ENCODE measurements at places on chromosomes 2 and 18. TPM values are rescaled to one million over a fixed set of nuclear protein-coding genes. Genes with fewer than 3 reads are reported as not detected.
A peak's percentile ranks its signal among the peaks of the same experiment; 100 is the strongest.

GNAL gene
- total RNA-seq: 11.5 TPM

DNA sequence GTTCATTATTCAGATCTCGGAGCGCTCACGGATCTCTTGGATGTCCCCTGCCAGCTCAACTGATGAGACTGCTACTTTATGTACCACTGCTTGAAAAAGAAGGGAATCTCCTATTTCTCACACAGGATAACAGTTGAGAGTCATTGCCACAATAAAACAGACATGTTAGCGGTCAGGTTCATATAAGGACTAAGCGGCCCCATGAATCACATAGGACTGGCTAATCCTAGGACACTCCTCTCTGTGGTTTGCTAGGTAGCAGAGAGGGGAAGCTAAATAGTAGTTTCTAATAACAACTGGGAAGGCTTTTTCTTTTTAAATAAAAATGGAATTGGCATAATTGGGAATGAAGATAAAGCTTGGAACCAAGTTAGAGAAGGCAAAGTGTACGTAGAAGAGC lies 15.9 kb upstream of the TGFA start:
- DNase-seq: no peak

ALPG gene
- total RNA-seq: not detected

DNA sequence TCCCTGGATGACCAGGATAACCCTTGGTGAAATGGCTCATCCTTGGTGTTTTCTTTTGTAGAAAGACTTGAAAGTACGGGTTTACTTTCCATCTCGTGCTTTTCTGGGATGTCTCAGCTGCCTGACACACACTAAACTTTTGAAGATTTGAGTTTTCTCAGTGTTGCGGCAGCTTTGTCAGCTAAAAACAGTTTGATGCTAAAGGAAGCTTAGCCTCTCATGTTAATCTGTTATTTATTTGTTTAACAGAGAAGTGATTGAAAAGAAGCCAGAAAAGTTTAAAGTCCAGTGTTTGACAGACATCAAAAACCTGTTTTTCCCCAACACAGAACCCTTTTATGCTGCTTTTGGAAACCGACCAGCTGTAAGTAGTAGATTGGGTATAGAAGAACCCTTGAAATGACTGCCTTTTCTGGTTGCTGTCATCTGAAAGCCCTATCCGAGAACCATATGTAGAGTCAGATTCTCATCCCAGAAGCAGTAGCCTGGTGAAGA lies 72.8 kb downstream of the LPIN1 start:
- DNase-seq: no peak

DNA sequence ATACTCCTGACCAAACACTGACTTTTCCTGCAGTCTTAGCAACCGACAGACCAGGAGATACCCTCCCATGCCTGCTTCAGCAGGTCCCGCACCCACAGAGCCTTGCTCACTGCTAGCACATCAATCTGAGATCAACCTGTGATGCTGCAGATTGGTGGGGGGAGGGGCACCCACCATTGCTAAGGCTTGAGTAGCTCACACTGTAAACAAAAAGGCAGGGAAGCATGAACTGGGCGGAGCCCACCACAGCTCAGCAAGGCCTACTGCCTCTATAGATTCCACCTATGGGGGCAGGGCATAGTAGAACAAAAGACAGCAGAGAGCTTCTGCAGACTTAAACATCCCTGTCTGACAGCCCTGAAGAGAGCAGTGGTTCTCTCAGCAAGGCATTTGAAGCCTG lies 109.7 kb downstream of the SP100 start:
- DNase-seq: no peak

DNA sequence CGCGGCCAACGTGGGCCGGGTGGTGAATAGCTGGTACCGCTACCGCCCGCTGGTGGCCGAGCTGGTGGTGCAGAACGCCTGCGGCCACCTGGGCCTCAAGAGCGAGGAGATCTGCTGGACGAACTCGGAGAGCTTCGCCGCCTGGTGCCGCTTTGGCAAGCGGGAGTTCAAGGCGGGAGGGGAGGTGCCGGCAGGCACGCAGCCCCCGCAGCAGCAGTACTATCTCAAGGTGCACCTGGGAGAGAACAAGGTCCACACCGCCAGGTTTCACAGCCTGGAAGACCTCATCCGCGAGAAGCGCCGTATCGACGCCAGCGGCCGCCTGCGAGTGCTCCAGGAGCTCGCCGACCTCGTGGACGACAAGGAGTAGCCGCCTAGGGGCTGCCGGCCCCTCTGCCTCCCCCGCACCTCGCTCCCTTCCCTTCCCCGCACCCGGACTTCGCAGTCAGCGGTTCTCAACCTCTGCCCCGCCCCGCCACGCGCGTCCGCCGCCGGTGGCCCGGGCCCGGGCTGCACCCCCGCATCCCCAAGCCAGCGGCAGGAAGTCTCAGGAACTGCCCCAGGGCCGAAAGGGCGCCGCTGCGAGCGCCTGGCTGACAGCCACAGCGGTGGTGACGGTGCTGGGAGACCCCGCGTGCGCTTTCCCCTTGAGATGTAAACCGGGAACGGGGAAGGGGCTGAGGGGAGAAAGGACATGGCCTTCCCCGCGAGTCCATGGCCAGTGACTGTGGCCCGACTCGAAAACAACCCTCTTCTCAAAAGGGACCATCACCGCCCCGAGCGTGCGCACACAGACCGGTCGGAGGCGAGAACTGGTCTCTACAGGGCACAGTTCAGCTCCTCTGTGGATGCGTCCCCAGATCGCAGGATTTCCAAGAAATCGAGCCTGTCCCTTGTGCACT lies 2.2 kb downstream of the LRATD1 start:
- peak; percentile 72 for DNase-seq

- no peak for DNase-seq
Observed at GRCh38 chr2:222332116-222332515, 33.3 kb upstream of the PAX3 start.

DNA sequence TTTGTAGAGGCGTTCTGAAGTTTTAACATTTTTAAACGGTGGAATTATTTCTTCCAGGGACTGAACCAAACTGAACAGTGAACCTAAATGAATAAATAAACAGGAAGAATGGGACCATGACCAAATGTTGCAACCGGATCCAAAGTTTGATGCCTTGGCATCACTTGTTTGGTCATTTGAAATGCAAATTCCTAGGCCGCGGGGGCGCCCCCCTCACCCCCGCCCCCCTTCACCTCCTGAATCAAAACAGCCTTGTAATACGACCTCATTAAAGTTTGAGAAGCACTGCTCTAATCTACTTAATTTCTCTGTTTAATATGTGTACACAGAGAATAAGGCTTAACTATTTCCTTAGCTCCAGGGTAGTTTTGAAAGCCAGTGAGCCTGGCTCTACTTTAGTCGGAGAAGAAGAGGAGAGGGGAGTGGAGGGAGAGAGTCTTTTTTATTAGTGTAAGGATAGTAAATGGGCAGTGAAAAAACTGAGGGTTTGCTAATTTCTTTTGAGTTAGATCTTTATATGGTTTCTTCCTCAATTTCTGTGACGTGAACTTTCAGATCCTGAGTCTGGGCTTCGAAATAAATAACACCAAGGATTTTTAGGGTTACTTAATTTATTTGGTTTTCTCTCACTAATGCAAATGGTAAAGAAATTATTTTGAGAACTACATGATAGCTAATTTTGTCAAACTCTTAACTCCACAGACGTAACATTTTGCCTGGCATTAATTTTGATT lies 5.7 kb downstream of the C2orf80 start:
- no peak for DNase-seq

CD207 gene
- not detected for total RNA-seq

DNA sequence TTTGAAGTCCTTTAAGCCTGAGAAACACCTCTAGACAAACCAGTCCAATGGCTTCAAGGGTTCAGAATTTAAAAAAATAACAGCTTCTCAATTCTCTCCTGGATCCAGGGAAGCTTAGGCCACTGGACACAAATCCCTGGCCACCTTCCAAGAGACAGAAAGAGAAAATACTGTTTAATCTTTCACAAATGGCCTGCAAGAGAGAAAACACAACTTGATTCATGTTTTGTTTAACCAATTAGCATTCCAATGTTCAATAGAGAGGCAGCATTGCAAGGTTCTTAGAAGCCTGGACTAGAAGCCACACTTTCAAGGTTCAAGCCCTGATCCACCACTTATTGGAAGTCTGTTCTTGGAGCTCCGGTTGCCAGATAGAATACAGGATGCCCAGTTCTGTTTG lies 109.0 kb upstream of the PARD3B start:
- DNase-seq: no peak

COL5A2 gene
- 36.1 TPM for total RNA-seq

CPO gene
- not detected for total RNA-seq

DNA sequence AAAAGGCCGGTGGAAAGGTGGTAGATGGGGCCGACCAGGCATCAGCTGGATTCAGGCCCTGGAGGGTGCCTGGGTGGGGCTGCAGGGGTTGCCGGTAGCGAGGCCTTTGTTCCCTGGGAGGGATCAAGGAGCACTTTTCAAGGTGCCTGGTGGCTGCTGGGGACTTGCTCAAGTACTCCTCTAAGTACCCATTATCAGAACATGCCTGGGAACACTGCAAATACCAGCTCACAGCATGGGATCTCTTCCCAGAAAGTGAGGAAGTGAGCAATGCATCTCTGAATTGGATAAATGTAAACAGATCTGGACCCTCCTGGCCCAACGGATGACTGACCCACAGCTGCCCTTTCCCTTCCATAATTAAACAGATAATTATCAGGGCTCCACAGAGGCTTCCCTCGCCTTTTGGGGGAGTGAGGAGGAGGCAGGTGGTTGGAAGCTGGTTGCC lies 210.5 kb downstream of the SH3RF3 start:
- no peak for DNase-seq

DNA sequence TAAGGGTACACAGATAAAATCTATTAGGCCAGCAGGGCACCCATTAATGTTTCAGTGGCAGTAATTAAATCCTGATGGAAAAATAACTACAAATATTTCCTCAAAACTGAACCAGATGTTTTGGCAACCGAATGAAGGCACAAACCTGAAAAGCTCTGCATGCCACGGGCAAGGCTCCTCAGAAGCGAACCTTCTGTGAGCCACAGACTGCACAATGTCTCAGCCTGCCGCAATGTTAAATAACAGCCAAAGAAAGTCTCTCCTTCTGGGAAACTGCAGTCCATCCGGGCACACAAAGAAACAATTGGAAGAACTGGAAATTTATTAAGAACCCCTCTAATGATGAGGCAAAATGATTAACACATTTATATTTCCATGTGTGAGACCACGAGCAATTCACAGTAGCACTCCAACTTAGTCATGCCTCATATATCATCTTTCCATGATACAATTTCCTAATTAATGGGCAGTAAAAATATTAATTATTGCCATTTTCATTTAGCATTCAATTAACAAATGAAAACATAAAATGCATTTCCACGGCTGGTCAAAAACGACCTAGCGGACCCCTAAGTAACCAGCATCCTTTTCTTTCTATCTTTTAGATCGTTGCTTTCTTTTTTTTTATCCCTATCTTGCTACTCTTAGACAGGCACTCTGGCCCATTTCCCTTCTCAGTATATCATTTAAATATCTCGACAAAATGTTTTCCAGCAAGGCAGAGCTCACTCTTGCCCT lies 237.5 kb downstream of the EPHA4 start:
- DNase-seq: no peak

HADHB gene
- 46.8 TPM for total RNA-seq

DNA sequence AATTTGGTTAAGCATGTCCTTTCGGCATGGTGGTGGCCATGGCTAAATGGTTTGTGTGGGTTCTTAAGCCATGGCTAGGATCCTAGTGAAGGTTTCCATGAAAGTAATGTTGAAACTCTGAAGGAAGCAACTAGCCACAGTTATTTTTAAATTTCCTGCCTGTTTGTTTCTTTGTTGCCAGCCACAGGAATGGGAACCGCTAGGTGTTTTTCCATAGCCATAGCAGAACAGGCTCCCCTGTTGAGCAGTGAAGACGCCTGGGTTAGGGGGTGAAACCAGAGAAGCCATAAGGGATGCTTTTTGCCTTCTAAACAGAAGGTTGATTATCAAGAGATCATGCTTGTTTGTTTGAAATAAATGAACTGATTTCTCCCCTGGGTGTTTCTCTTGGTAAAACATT lies 60.1 kb upstream of the CHMP1B start:
- DNase-seq: no peak

DNA sequence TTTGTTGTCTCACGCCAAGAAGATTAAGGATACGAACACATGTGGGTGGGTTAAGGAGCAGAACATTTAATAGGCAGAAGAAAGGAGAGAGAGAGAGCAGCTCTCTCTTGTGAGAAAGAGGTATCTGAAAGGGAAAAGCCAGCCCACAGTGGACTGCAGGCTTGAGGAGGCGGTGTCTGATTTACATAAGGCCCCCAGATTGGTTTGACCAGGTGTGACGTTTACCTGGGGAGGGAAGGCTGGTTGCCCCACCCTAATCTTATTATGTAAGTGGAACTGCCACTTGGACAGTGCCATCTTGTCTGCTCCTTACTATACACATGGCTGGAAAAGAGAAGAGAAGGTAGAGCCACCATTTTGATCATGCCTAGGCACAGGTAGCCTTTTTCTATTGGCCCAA lies 189.2 kb downstream of the NCK2 start:
- no peak for DNase-seq

DNA sequence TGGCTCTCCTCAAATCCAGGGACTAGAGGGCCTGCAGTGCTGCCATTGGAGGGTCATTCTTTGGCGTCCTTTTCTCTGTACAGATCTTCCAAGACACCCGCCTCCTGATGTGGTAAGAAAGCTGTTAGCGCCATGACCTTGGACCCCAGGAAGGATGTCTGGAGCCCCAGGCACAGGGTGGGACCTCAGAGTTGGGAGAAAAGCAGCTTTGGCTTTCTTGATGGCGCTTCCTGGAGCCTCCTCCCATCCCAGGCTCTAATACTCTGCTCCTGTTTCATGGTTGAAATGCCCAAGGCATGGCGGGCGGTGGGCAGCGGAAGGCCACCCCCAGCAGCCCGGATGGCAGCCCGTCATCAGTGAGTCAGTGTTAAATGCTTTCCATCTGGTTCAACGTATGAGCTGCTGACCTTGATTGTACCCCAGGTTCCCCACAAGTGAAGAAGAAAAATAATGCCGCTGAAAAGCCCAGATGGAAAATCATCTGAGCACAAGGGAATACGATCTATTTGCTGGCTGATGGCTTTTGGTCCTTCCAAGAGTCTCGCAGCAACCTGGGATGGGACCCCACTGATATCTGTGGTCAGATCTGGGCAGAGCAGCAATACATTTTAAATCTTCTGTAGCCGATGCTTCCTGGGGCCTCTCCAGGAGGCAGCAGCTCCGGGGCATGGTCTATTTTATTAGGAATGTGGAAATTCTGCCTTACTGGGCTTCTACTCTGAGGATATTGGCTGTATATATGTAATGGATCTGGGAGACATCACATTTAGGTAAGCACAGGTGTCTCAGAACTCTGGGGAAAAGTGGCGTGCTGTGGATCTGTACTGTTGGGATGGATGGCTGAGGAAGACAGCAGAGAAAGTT lies 15.1 kb downstream of the ACKR3 start:
- DNase-seq: no peak

DNA sequence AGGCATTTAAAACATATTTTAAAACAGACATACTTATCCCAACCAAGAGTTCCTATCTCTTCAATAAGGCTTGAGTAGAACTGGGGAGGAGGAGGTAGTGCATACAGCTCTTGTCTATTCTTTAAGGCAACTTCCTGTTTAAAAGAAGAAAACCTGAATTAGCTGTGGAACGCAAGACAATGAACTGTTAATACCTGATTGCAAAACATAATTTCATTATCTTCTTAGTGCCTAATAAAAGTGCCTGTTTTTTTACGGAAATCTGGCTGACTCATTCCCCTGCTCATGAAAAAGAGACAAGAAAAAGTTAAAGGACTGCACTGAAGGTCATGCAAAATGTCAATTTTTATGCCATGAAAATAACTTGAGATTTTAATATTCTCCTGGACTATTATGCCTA lies 19.2 kb downstream of the FANCL start:
- DNase-seq: no peak

RNF125 gene
- 16.2 TPM for total RNA-seq
